Stimulated activated effector memory CD8-positive, alpha-beta T cell treated with anti-CD3 and anti-CD28 coated beads, Interleukin-12 subunit alpha, Interleukin-12 subunit beta, amount 100 ng/mL, for 72 hours (primary cell): ENCODE measurements at places on chromosomes 3 and 15.

DNA sequence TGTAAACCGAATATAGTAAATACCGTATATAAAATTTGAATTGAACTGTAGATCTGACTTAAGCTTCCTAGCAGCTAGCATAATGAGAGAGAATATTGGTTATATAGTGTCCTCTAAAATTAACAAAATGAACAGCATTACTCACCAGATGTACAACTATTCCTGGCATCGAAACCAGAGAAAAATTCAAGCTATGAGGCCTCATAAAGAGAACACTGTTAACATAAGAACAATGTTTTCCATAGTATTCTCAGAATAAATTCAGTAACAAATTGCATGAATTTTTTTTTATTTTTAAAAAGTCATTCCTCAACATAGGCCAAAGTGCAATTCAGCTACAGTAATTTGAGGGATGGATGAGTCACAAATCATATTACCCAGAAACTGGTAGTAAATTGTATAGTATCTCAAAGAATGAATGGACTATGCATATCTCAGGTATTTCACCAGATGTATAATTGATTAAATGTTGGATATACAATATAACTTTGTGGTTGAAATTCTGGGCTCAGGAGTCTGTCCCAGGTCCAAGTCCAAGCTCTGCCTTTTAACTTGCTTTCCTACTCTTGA is 5.0 kb downstream of the TMEM207 start:
- no peak for DNase-seq

GRCh38 chr15:78056714-78057269 is 20.7 kb downstream of the TBC1D2B start:
- DNase-seq: no peak

GRCh38 chr15:74788683-74789151 is 6.8 kb downstream of the CSK start:
- DNase-seq: peak; percentile 79

- no peak for DNase-seq
Measured at GRCh38 chr15:29355477-29355876, 85.9 kb upstream of the NSMCE3 start.

DNA sequence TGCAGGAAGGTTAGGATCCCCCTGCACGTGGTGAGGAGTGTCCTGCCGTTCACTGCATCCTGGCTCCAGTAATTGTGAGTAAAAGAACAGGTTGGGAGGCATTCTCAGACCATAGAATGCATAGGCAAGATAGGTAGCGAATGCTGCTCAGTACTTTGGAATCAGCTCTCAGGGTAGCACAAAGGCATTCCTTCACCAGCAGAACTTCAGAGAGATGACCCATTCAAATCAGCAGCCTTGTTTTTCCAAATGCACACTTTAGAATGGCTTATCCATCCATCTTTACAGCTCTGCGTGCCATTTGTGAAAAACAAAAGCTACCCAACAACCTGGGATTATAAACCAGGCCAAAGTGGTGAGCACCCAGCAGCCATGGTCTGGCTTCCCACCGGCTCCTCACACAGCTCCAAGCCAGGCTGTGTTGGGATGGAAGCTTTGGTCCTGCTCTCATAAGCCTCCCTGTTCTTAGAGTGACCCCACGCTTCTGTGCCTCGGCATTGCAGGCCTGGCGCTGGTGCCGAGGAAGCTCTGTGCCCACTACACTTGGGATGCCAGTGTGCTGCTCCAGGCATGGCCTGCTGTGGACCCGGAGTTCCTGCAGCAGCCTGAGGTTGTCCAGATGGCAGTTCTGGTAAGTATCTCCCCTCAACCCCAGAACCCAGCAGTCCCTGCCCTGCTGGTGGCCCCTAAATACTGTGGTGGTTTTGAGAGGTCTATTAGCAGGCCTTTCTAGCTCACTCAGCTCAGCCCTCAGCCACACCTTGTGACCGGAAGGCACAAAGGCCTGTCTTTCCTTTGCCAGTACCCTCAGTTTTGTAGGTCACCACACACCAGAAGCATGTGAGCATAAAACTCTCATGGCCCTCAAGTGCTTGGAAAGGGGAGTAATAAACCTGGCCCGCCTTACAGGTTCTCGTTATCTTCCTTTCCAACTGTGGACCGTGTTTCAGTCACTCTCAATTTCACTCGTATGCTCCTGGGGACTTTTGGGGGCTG is 52.9 kb upstream of the LIMD1 start:
- DNase-seq: no peak

DNA sequence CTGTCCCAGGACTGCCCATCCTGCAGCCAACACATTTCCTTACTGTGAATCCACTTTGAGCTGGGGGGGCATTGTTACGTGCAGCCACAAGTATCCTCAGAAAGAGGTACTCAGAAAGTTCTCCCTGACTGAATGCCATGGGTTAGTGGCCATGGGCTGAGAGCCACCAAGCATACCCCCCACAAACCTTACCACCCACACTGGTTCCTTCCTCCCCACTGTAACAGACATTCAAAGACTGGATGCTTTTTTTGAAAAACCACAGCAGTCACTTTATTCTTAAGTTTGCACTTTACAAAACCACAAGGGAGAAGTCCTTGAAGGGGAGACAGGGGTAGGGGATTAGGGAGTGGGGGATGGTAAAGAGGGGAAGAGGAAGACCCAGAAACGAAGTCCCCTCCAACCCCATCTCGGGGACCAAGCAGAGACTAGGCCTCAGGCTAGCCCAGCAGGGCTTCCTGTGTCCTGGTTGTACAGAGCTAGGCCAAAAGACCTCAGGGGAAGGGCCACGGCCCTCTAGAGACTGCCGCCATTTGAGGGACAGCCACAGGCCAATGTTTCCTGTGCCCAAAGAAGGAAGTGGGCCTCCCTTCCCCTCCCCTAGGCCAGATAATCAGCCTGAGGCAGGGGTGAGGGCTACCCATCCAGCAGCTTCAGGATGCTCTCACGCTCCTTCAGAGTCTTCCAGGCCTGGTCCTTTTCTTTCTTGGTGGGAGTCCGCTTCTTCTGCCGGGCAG is 10.1 kb upstream of the CAMK1 start:
- peak; percentile 84 for DNase-seq

- DNase-seq: no peak
Measured at GRCh38 chr3:102057781-102058421, 208.6 kb downstream of the NFKBIZ start.

- DNase-seq: peak; percentile 18
Measured at GRCh38 chr3:42225486-42226363, 40.3 kb downstream of the CCK start.

DNA sequence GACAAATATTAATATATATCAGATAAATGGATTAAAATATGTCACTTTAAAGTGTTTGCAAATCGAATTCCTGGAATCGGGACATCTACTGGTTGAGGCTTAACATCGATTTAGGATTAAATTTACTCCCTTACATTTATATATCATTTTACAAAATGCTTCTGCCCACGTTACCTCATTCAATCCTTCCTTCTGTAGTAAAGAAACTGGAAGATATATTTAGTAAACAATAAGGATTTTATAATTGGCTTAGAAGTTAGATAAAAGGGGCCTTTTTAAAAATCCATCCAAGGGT is 1.3 kb downstream of the CLPX start:
- no peak for DNase-seq

- no peak for DNase-seq
Measured at GRCh38 chr15:70090436-70091296, 7.1 kb downstream of the TLE3 start.

GRCh38 chr3:116512281-116512680 is 67.0 kb upstream of the LSAMP start:
- no peak for DNase-seq

GRCh38 chr3:81839504-81840094 is 78.2 kb upstream of the GBE1 start:
- DNase-seq: no peak

DNA sequence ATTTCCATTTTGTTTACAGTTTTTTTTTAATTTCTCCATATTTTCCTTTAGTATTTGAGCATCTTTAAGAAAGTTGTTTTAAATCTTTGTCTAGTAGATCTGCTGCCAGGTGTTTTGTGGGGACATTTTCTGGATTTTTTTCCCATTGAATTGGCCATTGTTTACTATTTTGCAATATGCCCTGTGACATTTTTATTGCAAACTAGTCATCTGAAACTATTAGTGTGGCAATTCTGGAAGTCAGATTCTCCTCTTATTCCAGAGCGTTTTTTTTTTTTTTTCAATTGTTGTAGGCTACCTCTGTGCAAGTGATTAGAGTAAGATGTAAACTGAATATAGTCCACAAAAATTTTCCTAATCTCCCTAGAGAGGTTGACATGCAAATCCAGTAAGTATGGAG is 334.2 kb downstream of the PYDC2 start:
- no peak for DNase-seq

DNA sequence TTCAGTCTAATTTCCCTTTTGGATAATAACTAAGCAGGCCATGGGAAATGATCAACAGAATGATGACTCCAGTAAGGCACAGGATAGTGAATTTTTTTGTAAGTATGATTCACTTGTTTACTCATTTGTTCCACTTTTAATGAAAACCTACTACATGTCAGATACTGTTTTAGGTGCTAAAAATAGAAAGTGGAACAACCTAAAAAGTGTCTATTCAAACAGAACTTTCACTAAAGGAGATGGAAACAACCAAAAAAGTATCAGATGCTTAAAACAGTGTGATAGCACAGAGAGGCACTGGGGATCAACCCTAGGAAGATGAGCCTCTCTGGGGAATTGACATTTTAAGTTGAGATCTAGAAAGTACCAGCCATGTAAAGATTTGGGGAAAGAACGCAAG is 11.1 kb downstream of the RYK start:
- DNase-seq: no peak

GRCh38 chr15:101255615-101256241 is 3.9 kb upstream of the CHSY1 start:
- no peak for DNase-seq

DNA sequence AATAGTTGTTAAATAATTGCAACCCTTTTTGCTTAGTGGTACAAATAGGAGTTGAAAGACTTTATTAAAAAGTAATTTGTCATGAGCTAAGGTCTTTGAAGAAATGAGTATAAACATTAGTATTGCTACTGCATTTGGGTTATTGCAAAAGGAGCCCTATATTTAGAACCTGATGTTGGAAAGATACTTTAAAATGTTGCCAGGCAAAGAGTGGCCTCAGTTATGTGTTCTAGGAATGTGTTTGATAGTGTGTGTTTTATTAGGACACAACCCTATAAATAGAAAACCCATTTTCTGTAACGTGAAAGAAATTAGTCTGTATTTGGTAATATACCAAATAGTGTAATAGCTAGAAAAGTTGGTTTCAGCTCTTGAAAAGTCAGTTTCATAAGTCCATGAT is 10.7 kb downstream of the VPS8 start:
- no peak for DNase-seq

GRCh38 chr3:188697127-188697526 is 474.6 kb upstream of the TPRG1 start:
- DNase-seq: no peak

DNA sequence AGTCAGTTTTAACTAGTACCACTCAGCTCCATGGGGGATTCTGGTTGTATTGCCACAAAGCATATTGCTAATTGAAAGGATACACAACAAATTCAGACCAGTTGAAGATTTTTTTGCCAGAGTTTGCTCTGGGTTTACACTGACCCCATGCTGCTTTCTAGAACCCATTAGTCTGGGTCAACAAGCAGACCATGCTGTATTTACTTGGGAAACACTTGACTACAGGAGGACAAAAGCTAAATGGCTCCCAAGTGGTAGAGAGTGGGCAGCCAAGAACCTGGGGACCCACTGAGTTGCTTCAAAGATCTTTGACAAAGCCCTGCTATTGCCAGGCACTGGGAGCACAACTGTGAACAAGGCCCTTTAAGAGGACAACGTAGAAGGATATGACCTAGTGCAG is 86.8 kb upstream of the PSMD6 start:
- no peak for DNase-seq

DNA sequence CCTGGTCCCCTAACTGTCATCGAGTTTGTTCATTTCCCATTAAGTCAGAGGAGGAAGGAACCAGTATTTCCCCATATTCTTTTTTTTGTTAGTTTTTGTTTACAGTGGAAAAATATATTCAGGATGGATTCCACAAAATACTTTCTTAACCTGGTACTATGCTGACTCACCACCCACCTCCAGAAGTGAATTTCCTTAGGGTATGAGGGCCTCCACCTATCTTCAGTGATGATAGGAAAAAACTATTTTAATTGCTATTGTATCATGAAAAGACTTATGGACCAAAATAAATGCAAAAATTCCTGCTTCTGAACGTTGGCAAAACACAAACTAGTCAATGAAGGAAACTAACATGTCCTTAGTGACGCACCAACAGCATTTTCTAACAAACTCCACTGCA is 64.2 kb upstream of the FOXP1 start:
- no peak for DNase-seq

- no peak for DNase-seq
Measured at GRCh38 chr3:100263583-100263982, 2.8 kb downstream of the TBC1D23 start.

DNA sequence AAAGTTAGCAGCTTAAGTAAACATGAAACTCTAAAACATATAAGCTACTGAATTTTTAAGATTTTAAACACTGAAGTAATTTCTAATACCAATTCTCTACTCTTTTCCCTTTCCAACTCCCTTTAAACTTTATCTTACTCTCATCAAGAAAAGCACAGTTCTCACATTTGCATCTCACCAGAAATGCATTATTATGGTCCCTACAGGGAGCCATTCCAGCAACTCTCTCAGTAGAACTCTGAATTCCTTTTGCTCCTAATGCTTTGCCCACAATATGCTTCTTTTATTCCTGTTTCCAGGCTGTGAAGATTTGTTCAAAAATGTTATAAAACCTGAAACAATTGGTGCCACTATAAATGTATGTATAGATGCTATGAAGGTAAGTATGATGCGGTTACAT is 83.4 kb downstream of the TFDP2 start:
- no peak for DNase-seq

- DNase-seq: no peak
Measured at GRCh38 chr3:58507356-58508078, 15.6 kb downstream of the KCTD6 start.

- no peak for DNase-seq
Measured at GRCh38 chr15:77021803-77022381, 27.0 kb downstream of the PSTPIP1 start.

- DNase-seq: no peak
Measured at GRCh38 chr15:99359769-99360168, 108.5 kb downstream of the LRRC28 start.

GRCh38 chr3:189863031-189863430 is 231.8 kb downstream of the TP63 start:
- DNase-seq: no peak

GRCh38 chr3:38457111-38458003 is 3.7 kb downstream of the ACVR2B start:
- DNase-seq: no peak

GRCh38 chr15:88736204-88736603 is 67.0 kb upstream of the ACAN start:
- DNase-seq: no peak
